ENCODE measurements at places on chromosomes 16 and 17.

- DNase-seq, result no peak
These were observed 196.7 kb upstream of the GSE1 start for GRCh38 chr16:85416228-85417109.

GRCh38 chr16:3797904-3798811 is 80.8 kb upstream of the TRAP1 start:
- no peak for DNase-seq

DNA sequence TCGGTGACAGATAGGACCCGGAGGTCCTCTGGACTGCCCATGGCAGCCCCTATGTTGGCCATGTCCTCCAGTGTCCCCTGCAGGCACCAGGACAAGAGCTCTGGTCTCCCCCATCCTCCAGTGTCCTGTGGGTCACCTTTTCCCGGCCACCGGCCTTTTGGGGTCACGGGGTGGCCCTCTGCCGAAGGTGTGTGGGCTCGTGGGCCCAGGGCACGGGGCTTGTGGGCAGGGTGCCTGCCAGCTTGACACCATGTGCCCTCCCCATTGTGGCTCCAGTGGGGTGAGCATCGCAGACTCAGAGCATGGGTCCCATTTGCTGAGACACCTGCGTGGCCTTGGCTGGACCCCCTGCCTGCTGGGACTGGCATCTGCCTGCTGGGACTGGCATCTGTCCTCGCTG is 18.1 kb downstream of the GSE1 start:
- no peak for DNase-seq

DNA sequence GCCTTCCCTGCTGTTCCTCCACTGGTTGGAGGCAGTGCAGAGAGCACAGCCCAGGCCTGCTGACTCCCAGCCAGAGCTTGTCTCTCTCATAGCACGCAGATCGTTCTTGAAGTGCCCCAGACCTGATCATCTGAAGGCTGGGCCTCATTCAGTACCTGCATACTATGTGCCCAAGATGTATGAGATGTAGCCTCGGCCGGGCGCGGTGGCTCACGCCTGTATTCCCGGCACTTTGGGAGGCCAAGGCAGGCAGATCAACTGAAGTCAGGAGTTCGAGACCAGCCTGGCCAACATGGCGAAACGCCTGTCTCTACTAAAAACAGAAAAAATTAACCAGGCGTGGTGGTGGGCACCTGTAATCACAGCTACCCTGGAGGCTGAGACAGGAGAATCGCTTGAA is 31.0 kb downstream of the WNT3 start:
- no peak for DNase-seq

DNA sequence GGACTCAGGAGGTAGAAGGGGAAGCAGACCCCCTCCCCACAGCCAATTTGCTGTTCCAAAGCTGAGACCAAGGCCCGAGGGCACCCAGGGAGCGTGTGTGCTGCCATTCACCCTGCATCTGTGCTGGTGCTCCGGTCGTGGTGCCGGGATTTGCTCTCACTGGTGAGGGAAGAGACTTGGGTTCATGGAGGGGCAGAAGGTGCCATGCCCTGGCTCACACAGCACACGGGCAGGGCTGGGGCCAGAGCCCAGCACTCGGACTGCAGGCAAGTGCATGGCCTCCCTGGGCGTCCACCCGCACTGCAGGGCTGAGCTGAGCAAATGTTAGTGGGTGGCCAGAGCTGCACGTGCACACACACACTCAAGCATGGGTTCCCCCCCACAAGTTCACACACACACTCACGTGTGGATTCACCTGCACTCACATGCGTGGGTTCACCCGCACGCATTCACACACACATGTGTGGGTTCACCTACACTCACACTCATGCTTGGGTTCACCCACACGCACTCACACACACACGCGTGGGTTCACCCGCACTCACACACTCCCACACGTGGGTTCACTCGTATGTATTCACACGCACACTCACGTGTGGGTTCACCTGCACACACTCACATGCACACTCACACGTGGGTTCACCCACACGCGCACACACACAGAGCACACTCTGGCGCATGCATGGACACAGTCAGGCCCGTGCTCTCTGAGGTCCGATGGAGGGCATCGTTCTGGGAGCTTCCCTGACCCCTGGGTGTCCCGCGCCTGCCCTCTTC is 57.0 kb upstream of the CBFA2T3 start:
- no peak for DNase-seq

DNA sequence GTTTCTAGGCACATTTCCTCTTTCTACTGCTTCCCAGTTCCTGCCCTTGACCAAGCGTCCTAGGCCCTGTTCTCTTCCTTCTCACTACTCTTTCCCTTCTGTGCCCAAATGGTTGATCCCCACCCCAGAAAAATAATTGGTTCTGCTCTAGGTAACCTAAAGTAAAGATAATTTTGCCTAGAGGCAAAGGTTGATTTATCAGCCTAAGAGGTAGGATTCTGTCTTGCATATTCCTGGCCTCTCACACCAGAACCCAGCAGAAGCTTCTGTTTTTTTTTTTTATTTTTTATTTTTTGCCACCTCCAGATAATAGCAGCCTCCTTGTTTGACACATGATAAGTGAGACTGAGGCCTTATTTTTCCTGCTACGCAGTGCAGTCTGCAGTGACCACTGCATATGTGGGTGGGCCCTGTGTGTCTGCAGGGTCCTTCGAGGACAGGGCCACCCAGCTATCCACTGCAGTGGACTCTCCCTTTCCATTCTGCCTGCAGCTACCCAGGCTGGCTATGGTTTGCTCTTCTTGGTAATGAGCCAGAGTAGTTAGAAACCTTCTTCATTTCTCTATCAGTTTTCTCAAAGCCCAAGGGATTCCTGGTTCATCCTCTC is 701 bp downstream of the PIPOX start:
- no peak for DNase-seq

GRCh38 chr16:17375461-17376304 is 95.1 kb downstream of the XYLT1 start:
- DNase-seq, result no peak

DNA sequence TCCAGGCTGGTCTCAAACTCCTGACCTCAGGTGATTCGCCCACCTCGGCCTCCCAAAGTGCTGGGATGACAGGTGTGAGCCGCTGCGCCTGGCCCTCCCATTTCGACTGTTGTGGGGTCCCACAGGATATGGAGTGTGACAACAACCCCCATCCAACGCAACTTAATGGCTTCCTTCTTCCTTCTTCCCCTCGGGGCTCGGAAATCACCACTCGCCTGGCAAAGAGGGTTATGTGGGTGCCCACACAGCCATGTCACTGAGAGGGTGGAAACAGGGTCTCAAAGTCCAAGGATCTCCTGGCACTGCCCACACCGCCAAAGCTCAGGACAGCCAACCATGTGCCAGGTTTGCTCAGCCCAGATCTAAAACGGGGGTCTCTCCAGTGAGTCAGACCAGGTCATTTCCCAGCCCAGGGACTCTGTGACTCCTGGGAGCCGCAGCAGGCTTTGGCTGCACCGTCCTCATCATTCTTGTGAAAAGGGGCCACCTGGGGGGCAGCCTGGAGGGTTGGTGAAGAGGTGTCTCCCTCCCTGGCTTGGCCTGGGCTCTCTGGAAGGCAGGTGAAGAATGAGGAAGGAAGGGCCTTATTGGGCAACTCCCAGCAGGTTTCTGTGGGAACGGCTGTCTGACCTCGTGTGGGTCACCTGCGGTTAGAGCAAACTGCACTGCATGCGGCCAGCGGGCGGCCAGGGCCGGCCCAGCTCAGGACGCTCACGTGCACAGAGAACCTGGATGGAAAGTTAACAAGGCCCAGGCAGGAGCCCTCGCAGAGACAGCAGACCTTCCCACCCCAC is 25.3 kb upstream of the LITAF start:
- no peak for DNase-seq

- no peak for DNase-seq
These were observed 1594.0 kb upstream of the GOT2 start for GRCh38 chr16:60328152-60328551.

DNA sequence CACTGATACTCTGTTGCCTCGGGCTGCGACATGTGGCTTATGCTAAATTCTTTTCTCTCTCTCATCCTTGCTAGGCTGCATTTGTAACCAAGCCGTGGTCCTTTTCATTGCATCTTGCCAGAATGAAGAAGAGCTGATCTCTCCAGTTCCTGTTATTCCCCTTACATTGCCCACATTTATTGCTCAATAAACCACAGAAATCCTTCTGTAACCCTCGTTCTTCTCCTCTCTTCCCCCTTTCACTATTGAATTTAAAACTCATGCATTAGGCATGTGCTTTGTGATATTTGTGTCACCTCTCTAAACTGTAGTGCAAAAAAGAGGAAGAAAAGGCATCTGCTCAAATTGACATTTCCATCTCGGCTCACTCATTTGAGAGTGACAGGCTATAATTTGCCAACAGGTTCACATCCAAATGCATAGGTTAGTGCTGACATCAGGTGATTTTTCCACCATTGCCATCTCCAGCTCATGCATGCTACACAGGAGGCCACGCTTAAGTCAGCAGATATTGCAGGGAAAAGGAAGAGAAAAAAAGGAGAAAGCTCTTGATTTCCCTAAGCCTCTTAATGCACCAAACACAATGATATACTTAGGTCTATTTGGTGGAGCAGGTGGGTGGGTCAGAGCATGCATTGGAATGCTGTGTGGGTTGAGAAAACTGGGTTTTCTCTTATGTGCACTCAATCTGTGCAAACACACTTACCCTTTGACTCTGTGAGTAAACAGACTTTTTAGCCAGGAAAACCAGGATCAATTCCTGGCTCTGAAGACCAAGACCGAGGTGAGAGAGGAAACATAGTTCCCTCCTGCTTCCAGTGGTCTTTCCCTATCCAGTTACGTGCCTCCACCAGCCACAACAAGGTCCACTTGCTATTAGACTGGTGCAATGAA is 642.7 kb downstream of the HS3ST4 start:
- DNase-seq, result no peak

DNA sequence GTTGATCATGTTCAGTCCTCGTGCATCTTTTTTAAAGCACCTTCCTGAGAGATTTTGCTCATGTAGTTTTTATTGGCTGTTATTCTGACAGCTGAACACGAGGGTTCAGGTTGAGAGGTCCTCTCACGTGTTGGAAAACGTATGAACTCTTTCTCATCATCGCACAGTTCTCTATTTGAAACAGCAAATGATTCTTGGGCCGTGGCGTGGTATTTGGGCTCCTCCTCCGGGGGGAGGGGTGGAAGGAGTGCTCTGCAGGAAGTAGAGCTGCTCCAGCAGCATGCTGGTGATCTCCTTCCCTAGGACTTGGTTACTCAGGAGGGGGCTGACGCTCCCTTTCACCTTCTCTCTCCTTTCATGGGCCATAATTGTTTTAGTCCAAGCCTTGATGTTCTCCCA is 70.4 kb downstream of the KSR1 start:
- no peak for DNase-seq

DNA sequence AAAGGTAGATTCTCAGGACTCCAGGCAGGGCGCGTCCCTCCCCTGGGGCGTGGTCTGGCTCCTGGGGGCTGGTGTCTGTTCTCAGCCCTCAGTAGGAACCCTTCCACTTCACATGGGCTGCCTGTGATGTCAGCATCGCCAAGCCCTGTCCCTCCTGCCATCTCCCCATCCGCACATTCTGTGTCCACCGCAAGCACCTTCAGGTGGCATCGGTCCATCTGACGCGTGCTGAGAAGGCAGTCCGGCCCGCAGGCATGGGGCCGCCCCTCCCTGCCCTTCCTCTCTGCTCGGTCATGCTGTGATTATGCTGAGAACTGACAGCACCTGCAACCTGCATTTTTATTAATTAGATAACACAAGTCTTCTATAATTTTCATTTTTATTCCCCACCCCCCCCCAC is 12.7 kb upstream of the DNAH17 start:
- DNase-seq, result no peak

- DNase-seq, result no peak
These were observed 452.1 kb downstream of the WWOX start for GRCh38 chr16:78551487-78552085.

DNA sequence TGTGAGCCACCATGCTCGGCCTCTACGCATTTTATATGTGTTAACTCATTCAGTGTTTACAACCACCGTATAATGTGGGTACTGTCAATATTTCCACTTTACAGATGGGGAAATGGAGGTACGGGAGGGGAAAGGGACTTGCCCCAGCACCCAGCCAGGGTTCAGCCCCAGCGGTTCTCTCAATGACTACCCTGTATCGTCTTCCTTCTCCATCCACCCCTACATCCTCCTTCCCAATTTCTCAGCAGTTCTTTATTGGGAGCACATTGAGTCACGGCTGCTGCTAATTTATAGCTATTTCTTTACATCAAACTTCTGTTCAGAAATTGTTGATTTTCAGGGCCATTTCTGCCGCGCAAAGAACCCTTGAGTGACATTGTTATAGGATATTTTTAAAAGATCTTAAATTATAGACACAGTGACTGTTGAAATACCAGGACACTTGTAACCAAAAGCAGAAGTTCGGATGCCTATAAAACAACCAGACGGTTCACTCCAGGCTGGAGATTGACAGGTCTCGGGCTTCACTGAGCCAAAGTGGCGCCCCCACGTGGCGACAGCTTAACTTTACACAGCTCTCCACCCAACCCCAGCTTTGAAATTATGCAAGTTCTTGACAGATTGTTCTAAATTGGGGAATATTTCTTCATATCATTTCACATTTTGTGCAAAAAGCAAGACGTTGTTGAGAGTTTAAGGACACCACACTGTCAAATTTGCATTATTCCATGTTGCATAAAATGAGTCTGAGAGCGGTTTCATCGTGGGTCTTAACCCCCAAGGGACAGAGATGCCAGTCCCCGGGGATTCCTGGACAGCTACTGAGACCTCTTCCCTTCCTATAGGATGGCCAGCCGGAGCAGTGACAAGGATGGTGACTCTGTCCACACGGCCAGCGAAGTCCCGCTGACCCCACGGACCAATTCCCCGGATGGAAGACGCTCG is 11.8 kb downstream of the SYT17 start:
- DNase-seq, result no peak

GRCh38 chr16:79195938-79196337 is 404.6 kb downstream of the MAF start:
- DNase-seq, result no peak

GRCh38 chr17:47812146-47812920 is 9.3 kb downstream of the OSBPL7 start:
- no peak for DNase-seq

DNA sequence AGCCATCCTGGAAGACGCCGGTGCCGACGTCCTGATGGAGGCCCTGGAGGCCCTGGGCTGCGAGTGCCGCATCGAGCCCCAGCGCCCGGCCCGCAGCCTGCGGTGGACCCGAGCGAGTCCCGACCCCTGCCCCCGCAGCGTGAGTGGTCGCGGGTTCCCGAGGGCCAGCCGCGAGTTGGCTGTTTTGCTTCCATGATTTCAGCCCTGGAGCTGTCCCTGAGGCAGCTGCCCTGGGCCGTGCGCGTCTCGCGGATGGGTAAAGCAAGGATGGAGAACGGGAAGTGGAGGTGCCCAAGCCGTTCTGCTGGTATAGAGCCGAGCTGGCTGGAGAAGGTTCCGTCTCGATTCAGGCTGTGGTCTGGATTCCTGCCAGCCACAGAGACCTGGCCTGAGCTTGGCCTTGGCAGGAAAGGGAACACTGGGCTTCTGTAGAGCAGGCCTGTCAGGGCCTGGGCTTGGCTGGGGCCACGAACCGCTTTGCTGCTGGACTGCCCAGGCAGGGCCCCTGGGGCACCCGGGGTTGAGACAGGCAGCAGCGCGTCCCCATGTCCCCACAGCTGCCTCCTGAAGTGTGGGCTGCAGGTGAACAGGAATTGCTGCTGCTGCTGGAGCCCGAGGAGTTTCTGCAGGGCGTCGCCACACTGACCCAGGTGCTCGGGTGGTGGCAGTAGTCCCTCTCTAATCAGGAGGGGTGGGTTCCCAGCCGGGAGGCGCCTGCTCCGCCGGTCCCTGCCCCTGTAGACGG is 941 bp upstream of the MRPS34 start:
- DNase-seq, result no peak

- DNase-seq, result no peak
These were observed 2.8 kb upstream of the DNASE1 start for GRCh38 chr16:3651461-3652372.
